ENCODE measurements at places on chromosomes 3 and 15. TPM values are rescaled to one million over a fixed set of nuclear protein-coding genes. Genes with fewer than 3 reads are reported as not detected.

GRCh38 chr15:47674586-47675232 is 42.6 kb upstream of the SEMA6D start:
- no peak overlapping the region for H3K27ac ChIP-seq
- no peak overlapping the region for H3K4me3 ChIP-seq
- DNase-seq, result no peak

GRCh38 chr3:36367912-36368573 is 12.3 kb upstream of the STAC start:
- no peak overlapping the region for H3K27ac ChIP-seq
- no peaks in the 10 kb centered on the region for H3K27me3 ChIP-seq
- H3K4me3 ChIP-seq, result no peak overlapping the region
- DNase-seq, result no peak

DNA sequence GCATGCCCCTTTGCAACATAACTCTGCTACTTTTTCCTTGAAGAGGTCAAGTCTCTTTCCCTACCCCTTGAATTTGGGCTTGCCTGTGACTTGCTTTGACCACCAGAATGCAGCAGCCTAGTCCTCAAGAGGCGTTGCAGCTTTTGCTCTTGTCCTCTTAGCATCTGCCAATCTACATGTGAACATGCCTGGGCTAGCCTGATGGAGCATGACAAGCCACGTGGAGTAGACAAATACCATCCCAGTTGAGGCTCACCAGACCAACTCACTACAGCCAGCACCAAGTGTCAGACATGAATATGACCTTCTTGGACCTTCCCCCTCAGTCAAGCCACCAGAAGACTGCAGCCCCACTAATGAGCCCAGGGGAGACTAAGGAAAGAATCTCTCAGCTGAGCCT is 32.9 kb downstream of the AMOTL2 start:
- no peaks in the 10 kb centered on the region for H3K36me3 ChIP-seq
- H3K4me3 ChIP-seq, result no peak overlapping the region
- no peak for DNase-seq
- no peak overlapping the region for H3K27ac ChIP-seq
- H3K27me3 ChIP-seq, result no peaks in the 10 kb centered on the region

GRCh38 chr3:33942483-33943150 is 144.2 kb downstream of the PDCD6IP start:
- DNase-seq, result peak; percentile 70
- H3K27ac ChIP-seq, result no peak overlapping the region
- H3K4me3 ChIP-seq, result no peak overlapping the region
- no peaks in the 10 kb centered on the region for H3K36me3 ChIP-seq
- no peaks in the 10 kb centered on the region for H3K27me3 ChIP-seq

DNA sequence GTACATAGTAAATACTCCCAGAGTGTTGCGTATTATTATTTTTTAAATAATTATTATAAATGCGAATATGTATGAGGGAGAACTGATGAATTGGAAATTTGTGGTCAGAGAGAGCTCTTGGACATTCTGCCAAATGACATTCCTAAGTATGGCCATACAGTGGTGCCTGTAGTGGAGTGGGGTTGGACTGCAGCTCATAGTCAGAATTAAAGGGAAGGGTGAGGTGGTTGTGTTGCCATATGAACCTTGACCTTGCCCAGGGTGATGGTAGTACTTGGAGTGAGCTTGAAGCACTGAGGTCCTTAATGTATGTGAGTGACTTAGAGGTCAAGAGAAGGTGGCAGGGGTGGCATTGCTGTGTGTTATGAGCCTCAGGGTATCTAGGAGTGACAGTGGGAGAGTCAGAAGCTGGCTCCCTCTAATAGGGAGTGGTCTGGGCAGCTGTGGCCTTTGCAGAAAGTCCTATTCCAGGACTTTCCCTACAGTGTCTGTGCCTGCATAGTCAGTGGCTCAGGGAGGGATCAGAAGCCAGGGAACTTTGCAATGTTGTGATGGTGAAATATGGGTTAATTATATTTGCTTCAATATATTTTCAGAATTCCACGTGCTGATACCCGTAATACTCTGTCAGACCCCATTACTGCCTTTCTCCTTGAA is 26.2 kb downstream of the PDE8A start:
- no peak overlapping the region for H3K4me3 ChIP-seq
- DNase-seq, result no peak
- no peaks in the 10 kb centered on the region for H3K4me1 ChIP-seq
- H3K27ac ChIP-seq, result no peak overlapping the region
- H3K36me3 ChIP-seq, result no peaks in the 10 kb centered on the region

KIF23 gene
- total RNA-seq, result 3.1 TPM

UROC1 gene
- not detected for total RNA-seq

CLDN16 gene
- total RNA-seq, result under 0.01 TPM

CDAN1 gene
- total RNA-seq, result 9.5 TPM

TMIE gene
- total RNA-seq, result 0.51 TPM

PPARG gene
- total RNA-seq, result 14.9 TPM

STRA6 gene
- 0.17 TPM for total RNA-seq

ALG3 gene
- total RNA-seq, result 21.6 TPM

Measured in fibroblast of lung (primary cell).